ENCODE measurements at places on chromosomes 13 and 19.
A peak's percentile ranks its signal among the peaks of the same experiment; 100 is the strongest.

- DNase-seq = no peak
- no peak overlapping the region for H3K27ac ChIP-seq
- no peaks in the 10 kb centered on the region for H3K27me3 ChIP-seq
- peaks cover 54% of the 10 kb centered on the region for H3K36me3 ChIP-seq
These were observed 1.4 kb downstream of the CLASRP start for GRCh38 chr19:45040059-45040771.

DNA sequence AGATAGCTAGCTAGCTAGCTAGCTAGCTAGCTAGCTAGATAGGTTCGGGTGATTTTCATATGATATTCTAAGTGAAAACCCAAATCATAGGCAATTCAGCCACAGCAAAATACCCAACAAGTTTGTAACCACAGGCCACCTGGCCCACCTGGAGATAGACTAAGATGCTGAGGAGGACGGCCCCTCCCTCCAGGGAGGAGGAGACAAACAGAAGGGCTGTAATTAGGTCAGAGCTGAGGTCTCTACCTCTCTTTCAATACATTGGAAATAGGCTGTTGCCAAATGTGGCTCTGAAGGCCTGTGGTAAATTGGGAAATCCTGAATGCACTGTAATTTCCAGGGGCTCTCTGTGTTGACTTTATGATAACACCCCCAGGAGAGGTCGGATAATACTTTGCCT lies 382.2 kb downstream of the FGF9 start:
- H3K27me3 ChIP-seq = no peaks in the 10 kb centered on the region
- DNase-seq = no peak
- H3K4me1 ChIP-seq = no peaks in the 10 kb centered on the region
- H3K4me3 ChIP-seq = no peak overlapping the region

- H3K36me3 ChIP-seq = no peaks in the 10 kb centered on the region
- H3K4me1 ChIP-seq = peaks cover 26% of the 10 kb centered on the region
These were observed at the start of gene BRSK1 for GRCh38 chr19:55283548-55284377. Gene BRSK1 (plus strand): TSS chr19:55283997. CDS start chr19:55284443, 446 bp downstream.

DNA sequence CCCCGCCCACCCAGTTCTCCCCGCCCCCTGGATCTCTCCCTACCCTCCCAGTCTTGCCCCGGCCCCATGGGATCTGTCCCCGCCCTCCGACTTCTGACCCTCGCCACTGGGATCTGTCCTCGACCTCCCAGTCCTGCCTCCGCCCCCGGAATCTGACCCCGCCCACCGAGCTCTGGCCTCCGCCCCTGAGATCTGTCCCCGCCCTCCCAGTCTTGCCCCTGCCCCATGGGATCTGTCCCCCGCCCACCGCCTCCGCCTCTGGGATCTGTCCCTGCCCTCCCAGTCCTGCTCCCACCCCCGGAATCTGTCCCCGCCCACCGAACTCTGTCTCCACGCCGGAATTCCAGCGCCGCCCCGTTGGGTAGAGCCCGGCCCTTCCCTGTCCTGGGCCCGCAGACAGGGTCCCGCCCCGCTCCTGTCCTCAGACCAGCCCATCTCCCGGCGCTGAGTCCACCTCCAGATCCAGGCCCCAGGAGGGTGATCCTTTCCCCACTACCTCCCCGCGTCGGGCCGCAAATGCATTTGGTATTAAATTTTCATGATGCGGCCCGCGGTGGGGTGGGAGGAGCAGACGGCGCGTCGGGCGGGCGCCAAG lies 1.5 kb upstream of the SLC17A7 start:
- H3K27me3 ChIP-seq = peaks cover 44% of the 10 kb centered on the region
- peaks cover 21% of the 10 kb centered on the region for H3K36me3 ChIP-seq

DNA sequence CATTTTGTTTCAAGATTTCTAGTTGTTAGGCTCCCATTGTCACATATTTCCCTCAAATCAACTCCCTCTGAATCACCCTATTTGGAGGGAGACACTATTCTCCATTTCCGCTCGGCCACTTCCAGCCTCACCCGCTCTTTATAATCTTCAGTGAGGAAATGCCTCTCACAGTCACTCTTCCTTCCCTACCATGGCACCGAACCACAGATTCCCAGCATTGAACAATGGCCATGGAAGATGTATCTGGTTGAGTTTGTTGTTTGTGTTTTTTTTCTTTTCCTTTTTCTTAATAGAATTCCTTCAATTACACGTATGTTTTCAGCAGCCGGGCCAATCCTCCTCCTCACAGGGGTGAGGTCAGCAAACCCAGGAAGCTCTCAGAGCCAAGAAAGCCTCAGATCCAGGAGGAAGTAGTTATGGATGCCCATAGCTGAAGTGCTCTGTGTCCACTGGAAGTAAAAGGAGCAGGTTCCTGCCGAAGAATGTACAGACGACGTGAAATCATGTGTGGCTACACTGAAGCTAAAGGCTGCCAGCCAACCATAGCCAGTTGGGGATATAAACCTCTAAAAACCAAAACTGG lies 472.1 kb downstream of the FOXO1 start:
- DNase-seq = no peak
- H3K27ac ChIP-seq = no peak overlapping the region
- H3K4me1 ChIP-seq = peaks cover 9% of the 10 kb centered on the region
- no peaks in the 10 kb centered on the region for H3K36me3 ChIP-seq
- H3K27me3 ChIP-seq = no peaks in the 10 kb centered on the region
- no peak overlapping the region for H3K4me3 ChIP-seq

- DNase-seq = no peak
- peaks cover 39% of the 10 kb centered on the region for H3K36me3 ChIP-seq
- H3K27me3 ChIP-seq = peaks cover 8% of the 10 kb centered on the region
- H3K4me1 ChIP-seq = peaks cover 17% of the 10 kb centered on the region
These were observed 7.1 kb downstream of the SPRED3 start for GRCh38 chr19:38395381-38396114.

- no peak overlapping the region for H3K27ac ChIP-seq
- H3K27me3 ChIP-seq = no peaks in the 10 kb centered on the region
- H3K36me3 ChIP-seq = no peaks in the 10 kb centered on the region
- peaks cover 6% of the 10 kb centered on the region for H3K4me1 ChIP-seq
These were observed 24.2 kb downstream of the C19orf12 start for GRCh38 chr19:29690842-29691241.

DNA sequence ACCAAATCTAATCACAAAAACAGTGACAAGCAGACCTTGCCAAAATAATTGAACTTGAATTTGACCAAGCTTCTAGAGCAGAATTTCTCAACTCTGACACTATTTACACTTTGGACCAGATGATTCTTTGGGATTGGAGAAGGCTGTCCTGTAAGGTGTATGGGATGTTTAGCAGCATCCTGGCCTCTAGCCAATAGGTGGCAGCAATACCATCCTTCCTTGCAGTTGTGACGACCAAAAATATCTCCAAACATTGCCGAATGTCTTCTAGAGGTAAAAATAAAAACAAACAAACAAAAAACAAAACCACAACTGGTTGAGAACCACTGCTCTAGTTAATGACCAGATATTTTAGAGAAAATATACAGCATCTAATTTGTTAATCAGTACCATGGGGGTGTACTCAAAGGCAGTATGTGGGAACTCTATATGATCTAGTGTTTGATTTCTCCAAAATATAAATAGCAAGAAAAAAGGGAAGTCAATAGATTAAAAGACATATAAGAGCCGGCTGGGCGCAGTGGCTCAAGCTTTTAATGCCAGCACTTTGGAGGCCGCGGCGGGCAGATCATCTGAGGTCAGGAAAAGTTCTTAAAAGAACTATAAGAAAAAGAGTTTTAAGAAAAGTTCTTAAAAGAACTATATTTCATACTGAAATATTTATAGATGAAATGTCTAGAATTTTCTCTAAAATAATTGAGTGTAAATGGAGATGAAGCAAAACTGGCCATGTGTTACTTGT lies 60.9 kb upstream of the ZNF527 start:
- H3K27ac ChIP-seq = no peak overlapping the region
- H3K4me3 ChIP-seq = no peak overlapping the region
- H3K27me3 ChIP-seq = no peaks in the 10 kb centered on the region
- H3K36me3 ChIP-seq = no peaks in the 10 kb centered on the region
- peaks cover 2% of the 10 kb centered on the region for H3K4me1 ChIP-seq
- no peak for DNase-seq

- no peak for DNase-seq
- H3K36me3 ChIP-seq = no peaks in the 10 kb centered on the region
- H3K27ac ChIP-seq = no peak overlapping the region
- H3K4me3 ChIP-seq = no peak overlapping the region
These were observed 975 bp downstream of the SBK2 start for GRCh38 chr19:55535965-55536350.

GRCh38 chr13:83780227-83780626 lies 102.0 kb downstream of the SLITRK1 start:
- no peak overlapping the region for H3K27ac ChIP-seq
- H3K27me3 ChIP-seq = no peaks in the 10 kb centered on the region
- H3K4me3 ChIP-seq = no peak overlapping the region
- H3K4me1 ChIP-seq = no peaks in the 10 kb centered on the region
- H3K36me3 ChIP-seq = no peaks in the 10 kb centered on the region

DNA sequence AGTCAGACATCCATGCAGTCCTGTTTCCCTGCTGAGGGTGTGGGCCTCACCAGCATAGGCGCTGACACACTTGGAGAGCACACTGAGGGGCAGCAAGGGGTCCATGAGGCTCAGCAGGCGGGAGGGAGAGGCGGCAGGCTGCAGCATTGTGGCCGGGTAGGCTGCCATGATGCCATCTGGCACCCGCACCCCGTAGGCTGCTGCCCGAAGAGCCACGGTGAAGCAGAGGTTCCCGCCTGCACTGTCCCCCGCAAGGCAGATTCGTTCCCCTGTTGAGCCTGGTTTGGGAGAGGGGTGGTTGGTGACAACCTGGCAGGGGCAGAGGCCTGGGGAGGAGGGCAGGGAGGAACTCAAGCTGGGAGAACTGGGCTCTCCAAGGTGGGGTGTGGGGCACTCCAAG lies 16.0 kb upstream of the CNFN start:
- no peak overlapping the region for H3K4me3 ChIP-seq
- no peak for DNase-seq
- no peak overlapping the region for H3K27ac ChIP-seq
- no peaks in the 10 kb centered on the region for H3K27me3 ChIP-seq

GRCh38 chr19:38706792-38707511 lies 37.3 kb downstream of the CAPN12 start:
- no peak overlapping the region for H3K4me3 ChIP-seq
- no peaks in the 10 kb centered on the region for H3K27me3 ChIP-seq
- H3K27ac ChIP-seq = peak overlapping the region; percentile 70
- DNase-seq = peak; percentile 40

GRCh38 chr19:40219721-40220276 lies 1.6 kb upstream of the TTC9B start:
- peak; percentile 87 for DNase-seq
- peaks cover 30% of the 10 kb centered on the region for H3K27me3 ChIP-seq
- peaks cover 21% of the 10 kb centered on the region for H3K4me1 ChIP-seq
- no peak overlapping the region for H3K4me3 ChIP-seq

DNA sequence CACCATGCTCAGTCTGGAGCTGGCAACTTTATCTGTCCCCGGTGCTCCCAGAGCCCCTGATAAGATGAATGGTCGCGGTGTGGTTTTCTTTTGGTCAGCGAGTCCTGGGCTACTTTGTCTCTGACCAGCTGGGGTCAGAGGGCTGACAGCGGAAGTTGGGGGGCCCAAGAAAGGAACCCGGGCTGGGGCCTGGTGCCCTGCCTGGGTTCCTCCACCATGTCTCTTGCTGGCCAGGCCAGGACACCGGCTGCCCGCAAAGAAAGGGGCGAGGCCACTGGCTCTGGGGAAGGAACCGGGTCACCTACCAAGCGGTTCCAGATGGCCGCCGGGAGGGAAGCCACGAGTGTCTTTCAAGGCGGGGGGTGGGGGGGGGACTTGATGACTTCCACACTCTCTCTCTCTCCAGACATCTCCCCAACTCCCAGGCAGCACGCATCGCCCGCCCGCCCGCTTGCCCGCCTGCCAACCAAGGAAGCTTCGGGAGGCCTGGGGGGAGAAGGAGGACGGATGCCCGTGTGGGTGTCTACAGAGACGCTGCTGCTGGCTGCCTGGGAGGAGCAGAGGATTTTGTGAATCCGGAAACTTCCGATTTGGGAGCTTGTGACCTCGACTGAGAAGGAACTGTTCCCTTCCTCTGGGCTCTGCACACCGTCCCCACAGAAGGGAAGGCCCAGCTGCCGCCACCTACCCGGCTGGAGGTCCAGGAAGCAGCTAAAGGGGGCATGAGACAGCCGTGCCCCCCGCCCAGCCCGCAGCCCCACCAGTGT lies 1.1 kb downstream of the PIP5K1C start:
- peaks cover 39% of the 10 kb centered on the region for H3K36me3 ChIP-seq
- H3K27ac ChIP-seq = peak overlapping the region; percentile 69
- DNase-seq = peak; percentile 74
- H3K27me3 ChIP-seq = no peaks in the 10 kb centered on the region

DNA sequence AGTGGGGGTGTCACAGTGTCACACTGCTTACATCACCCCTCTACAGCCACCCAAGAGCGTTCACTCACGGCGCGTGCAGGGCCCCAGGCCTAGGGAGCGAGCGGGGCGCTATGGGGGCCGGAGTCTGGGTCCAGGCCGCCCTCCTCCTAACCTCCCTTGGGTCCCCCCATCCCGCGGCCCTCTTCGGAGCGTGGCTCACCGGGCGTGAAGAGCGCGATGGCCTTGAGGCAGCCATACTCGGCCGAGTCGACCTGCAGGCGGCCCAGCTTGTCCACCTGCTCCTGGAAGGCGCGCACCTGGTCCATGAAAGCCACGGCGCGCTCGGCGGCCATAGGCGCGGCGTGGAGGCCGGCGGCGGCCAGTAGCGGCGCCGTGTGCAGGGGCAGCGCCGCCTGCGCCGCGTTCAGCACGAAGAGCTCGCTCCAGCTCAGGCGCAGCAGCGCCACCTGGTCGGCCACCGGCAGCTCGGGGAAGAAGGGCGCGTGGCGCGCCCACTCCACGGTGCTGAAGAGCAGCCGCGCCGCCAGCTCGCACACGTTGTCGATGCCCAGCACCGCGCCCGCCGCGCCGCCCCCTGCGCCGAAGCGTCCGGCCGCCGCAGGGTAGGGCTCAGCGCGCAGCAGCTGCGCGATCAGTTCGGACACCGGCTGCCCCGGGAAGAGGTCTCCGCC lies 9.4 kb downstream of the OCEL1 start:
- peak overlapping the region; percentile 68 for H3K27ac ChIP-seq
- peak; percentile 79 for DNase-seq
- no peaks in the 10 kb centered on the region for H3K27me3 ChIP-seq
- H3K4me3 ChIP-seq = peak overlapping the region; percentile 74

GRCh38 chr19:52331757-52332156 lies 4.3 kb upstream of the ZNF610 start:
- peak; percentile 30 for DNase-seq
- peaks cover 5% of the 10 kb centered on the region for H3K4me1 ChIP-seq
- peaks cover 2% of the 10 kb centered on the region for H3K36me3 ChIP-seq
- no peak overlapping the region for H3K27ac ChIP-seq
- no peak overlapping the region for H3K4me3 ChIP-seq

All from mesenchymal stem cell (in vitro differentiated cells and primary cell).